ENCODE measurements at places on chromosomes 2 and 18.
A peak's percentile ranks its signal among the peaks of the same experiment; 100 is the strongest.

- no peak for DNase-seq
These were observed 245.6 kb downstream of the FAM210A start for GRCh38 chr18:13480571-13481255.

DNA sequence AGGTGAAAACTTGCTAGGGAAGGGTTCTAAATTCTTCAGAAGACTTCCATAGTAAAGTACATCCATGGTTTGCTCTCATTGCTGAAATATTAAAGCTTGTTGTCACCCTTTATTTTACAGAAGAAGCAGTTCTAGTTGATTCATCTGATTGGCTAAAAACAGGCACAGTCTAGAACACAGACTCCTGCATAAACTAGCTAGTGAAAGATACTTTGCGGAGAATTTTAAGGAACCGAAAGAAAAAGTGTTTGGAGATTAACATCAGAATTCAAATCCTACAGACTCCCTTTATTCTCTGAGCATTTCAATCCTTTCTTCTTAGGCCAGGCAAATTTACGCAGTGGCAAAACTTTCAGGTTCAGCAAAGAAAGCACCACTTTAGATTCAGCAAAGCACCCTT, 1076.5 kb upstream of the ZEB2 start:
- DNase-seq: no peak

GRCh38 chr2:206164261-206164862, 4.7 kb downstream of the EEF1B2 start:
- peak; percentile 20 for DNase-seq

DNA sequence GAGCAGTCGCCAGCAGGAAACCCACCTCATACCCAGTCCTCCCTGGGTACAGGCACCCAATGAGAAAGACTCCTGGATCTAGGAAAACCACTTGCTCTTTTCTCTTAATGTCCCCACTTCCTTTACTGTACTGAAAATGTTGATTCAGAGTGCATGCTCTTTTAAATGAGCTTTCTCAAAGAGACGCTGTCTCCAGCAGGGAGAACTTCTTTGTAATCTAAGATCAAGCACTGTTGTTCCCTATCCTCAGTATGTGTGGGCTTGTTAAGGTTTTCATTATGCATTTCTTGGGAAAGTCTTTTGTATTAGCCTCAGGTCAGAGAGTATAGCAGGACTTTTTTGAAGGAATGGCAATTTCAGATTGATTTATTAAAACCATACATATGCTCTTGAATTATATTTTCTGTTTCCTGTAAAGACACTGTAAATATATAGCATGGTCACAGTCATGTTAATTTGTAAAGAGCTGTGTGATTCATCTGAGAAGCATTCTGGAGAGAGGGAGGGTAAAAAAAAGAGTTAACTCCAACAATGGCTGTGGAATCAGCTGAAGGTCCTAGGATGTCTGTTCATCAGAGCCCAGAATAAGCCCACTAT, 178.1 kb downstream of the MGAT5 start:
- DNase-seq: no peak

GRCh38 chr2:176491172-176491904, 222.1 kb downstream of the MTX2 start:
- DNase-seq: no peak

DNA sequence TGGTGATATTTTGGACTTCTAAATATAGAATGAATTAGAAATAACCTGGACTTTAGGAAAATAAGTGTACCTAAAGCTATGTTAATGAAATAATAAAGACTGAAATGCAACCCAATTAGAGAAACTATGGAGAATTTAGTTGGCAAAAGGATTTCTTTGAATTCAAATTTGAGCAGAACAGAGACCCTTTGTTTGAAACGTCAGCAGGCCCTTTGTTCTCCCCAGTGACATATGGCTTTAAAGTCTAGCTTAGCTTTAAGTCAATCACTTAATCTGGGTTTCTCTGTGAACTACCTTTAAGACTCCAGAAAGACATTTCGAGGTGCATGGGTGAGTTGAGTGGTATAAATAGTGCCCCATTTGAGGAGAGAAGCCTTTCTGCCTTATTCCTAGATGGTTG, 130.5 kb upstream of the CREB1 start:
- no peak for DNase-seq
